ENCODE measurements at places on chromosomes 1 and 21.

- no peak for DNase-seq
Observed at GRCh38 chr1:18893120-18893519, 9.2 kb downstream of the ALDH4A1 start.

DNA sequence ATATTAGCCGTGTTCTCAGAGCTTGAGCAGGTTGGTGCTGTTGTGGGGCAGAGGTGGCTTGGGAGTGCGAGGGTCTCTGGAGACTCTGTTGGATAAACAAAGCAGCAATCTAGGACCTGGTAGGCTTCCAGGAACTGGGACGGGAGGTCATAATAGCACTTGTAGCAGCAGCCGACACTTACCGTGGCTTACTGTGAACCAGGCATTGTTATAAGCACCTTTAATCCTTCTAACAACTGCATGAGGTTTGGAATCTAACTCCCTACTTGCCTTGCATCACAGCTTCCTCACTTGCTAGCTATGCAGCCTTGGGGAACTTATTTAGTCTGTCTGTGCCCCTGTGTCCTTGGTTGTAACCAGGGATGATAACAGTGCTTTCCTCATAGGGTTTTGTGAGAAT lies 94.9 kb downstream of the NAV1 start:
- DNase-seq: no peak

- peak; percentile 66 for DNase-seq
Observed at GRCh38 chr21:38284216-38284615, 27.4 kb downstream of the KCNJ15 start.

DNA sequence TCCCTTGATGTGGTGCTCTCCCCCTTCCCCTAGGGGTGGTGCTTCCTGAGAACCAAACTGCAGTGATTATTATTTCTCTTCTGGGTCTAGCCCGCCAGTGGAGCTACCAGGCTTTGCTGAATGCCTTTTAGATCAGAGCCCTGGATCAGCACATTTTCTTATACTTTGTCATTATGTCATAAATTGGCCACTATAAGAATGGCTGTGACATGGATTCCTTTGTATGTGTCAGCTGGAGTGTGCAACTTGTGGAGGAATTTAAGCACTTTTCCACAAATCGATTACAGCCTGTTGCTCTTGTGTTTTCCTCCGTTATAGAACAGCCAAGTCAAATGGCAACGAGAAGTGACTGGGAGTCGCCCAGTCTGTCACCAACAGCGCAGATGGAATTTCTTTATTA lies 273.3 kb downstream of the DUSP10 start:
- no peak for DNase-seq

- DNase-seq: no peak
Observed at GRCh38 chr1:230581446-230582079, 60.7 kb upstream of the COG2 start.

- DNase-seq: no peak
Observed at GRCh38 chr1:11938722-11939526, 4.4 kb downstream of the PLOD1 start.

DNA sequence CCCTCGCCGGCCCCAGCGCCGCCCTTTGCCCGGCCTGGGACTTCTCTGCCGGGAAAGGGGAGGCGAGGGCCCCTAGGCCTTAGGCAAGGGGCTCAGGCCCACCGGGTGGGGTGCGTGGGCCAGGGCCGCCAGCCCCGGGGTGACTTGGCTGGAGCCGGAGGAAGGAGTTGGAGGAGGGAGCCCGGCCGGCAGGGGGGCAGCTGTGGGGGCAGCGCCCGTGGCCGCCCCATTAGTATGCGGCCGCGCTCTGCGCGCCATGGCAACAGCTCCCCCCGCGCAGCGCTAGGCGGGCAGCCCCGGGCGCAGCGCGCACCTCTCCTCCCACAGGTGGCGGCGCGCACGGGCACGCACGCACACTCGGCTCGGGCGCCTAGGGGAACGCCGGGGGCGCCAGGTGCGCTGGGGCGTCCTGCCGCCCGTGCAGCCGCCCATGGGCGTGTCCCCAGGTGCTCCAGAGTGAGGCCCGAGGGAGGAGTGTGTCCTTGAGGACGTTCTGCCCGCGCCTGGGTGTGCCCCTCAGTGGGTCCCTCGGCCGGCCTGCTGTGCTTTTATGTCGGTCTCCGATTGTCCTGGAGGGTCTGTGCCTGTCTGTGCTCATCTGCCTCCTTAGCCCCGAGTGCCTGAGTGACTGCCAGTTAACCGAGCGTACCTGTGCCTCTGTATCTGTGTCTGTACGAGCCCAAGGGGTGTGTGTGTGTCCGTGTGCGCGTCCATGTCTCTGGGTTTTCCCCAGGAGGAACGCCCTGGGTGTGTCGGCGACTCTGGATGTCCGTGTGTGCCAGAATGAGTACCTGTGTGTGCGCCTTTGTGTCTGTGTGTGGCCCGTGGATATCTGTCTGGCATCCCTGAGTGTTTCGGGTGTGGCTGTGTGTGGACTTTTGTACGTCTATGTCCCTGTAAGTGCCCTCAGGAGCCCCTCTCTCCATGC lies 38.2 kb upstream of the WASF2 start:
- peak; percentile 88 for DNase-seq

DNA sequence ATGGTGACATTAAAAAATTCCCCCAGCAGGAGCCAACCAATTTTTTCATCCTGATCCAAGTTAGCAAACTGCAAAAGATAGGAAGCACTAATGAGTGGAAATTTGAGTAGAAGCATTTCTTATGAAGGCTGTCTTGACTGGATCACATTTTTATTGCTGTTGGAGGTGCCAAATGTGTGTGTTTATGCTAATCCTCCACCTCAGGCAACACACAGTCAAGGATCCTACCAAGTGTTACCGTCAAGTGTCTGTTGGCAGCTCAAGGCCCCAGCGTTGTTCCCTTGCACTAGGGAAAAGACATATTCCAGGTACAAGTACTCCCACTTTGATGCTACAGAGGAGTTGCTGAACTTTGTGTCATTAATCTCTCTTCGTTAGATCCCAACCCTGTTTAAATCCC lies 18.3 kb downstream of the METTL18 start:
- no peak for DNase-seq

DNA sequence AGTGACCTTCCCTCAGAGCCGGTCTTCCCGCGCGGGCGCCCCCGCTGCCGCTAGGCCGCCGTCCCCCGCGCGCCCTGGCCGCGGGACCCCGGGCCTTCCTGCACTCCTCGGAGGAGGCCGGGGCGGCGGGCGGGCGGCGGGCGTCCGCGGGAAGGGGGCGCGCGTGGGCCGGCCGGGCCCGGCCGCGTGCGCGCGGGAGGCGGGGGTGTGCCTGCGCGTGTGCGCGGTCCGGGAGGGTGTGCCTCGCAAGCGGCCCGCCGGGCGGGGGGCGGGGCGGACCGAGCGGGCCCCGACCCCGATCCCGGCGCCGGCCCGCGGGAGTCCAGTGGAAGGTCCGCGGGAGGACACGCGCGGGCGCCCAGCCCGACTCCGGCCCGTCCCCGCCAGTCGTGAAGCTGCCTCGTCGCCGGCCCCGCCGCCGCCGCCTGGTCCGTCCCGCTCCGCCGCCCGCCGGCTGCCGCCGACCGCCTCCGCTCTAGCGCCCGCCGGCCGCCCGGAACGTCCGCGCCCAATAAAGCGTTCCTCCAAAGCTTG lies 438 bp downstream of the MRPS6 start:
- DNase-seq: peak; percentile 18

GRCh38 chr1:3420218-3420951 lies 34.1 kb upstream of the ARHGEF16 start:
- no peak for DNase-seq

DNA sequence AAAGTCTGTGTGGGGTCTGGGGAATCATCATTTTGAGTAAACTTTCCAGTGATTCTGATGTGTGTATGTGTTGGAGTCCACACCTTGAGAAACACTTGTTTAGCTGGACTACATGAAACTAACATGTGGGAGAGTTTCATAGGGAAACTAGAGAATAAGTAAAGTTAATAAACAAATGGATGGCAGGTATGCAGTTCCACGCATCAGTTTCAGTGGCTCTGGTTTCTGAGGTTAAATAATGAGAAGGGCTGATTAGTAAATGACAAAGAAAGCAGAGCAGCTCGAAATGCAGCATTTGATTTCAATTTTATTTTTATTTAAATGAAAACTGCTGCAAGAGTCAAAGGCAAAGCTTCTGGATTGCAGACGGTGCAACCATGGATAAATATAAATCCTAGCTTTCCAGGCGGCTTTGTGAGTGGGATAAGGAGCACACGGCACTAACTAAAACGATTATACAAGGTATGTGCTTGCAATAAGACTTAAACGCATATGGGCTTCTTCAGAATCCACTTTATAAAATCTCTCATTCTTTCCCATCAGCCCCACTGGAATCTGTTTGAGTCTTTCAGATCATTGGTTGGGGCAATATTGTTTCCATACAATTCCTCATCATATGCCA lies 310.7 kb downstream of the PLPP3 start:
- no peak for DNase-seq

GRCh38 chr1:178122283-178122682 lies 28.4 kb downstream of the RASAL2 start:
- DNase-seq: no peak

DNA sequence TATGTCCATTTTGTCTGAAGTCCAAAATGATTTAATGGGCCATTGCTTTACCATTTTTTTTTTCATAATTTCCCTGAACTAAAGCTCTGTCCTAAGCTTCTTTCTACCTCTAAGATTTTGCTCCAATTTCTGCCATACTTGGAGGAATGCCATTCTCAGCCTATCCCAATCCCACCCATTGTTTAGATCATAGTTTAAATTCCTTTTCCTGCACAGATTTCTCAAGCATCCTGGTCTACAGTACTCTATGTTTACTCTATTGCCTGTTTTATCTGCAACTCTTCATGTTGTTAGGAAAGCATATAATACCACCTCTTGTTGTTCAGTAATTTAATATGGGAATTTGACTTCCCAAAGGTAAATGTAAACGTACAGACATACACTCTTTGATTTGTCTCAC lies 30.8 kb downstream of the ADAMTS1 start:
- no peak for DNase-seq

GRCh38 chr1:78277253-78277652 lies 213.5 kb upstream of the PTGFR start:
- no peak for DNase-seq

DNA sequence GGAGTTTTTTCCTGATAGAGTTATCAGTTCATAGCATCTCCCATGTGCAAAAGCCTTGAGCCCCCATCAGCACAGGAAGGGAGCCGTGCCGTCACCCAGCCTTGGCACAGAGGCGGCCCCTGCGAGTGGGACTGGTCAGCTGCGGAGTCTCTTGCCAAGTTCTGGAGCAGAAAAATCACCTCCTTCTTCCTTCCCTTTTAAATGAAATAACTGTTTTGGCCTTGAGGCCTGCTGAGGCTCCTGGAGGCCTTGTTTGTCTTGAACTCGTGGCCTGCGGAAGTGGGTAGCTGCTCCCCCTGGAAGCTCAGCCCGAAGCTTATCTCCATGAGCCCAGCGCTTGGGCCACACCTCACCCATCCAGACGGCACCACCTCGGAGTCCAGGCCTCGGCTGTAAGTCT lies 145.7 kb upstream of the TMEM51 start:
- DNase-seq: no peak

DNA sequence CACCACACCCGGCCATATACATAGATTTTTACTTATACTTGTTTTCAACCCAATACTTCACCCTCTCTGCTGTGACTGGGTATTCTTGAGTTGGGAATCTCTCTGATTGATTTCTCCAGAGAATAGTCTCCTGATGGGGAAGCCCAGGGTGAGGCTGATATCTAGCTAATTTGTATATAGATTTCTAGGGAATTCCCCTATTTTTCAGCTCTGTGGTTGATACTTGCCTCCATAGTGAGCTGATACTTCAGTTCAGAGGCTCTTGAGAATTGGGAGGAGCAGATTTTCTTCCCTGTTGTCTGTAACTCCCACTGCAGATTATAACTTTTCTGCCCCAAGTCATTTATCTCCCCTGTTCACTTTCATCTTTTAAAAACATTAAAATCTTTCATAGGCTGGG lies 14.5 kb upstream of the SH3BGRL3 start:
- DNase-seq: no peak

DNA sequence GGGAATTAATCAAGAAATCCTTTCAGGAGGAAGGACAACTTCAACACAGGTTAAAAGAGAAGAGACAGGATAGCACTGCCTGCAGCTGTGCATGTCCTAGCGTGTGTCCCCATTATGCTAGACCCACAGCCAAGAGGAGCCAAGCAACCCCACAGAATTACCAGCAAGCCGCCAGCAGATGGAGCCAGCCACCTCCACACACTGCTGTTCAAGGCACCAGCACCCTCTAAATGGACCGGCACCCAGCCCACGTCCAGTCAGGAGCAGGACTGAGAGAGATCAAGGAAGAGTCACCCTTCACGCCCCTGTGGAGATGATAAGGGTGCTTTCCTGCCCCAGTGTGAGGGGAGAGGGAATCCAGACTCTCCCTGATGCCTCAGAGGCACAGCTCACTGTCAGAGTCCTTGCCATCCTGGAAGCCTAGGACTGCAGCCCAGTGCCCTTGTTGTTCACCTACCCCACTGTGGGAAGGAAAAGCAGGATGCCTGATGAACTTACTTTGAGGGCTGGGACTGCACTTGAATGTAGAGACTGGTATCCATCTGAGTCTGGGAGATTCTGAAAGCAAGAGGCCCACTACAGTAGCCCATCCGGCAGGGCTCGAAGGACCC lies 37.1 kb upstream of the CTTNBP2NL start:
- DNase-seq: peak; percentile 7

GRCh38 chr1:156889802-156890580 lies 3.5 kb upstream of the PEAR1 start:
- peak; percentile 49 for DNase-seq

DNA sequence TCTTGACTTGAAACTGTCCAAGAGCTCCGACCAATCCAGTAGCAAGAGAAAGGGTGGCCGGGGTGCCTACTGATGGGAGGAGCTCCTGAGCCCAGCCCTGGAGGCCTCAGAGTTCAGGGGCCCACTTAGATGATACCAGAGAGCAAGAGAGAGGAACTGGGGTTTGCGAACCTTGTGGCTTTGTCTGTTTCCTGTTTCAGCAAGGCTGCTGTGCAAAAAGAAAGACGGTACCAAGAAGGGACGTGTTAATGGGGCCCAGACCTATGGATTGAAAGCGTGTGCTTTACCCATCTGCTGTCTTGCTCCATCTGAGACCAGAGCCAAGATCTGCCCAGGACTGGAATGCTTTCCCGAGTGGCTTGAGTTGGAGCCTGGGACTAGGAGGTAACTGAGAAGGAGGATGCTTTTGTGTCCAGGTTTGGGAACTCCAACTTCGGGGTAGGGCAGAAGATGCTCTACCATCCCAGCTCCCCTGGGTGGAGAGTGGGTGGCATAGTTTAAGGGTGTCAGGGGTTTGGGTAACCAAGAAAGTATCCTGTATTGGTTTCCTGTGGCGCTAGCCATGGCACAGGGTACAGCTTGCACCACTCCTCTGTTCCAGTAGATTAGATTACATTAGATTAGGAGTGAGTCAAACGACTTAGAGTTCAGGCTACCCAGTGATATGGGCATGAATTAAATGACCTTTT lies at the start of gene TRAF3IP3:
TRAF3IP3 (plus strand) TSS at position 128 of the 689 bp plus-strand sequence. CDS start 3,987 bp downstream, outside the sequence.
- DNase-seq: no peak

- peak; percentile 29 for DNase-seq
Observed at GRCh38 chr1:65691152-65691900, 101.4 kb upstream of the PDE4B start.

- no peak for DNase-seq
Observed at GRCh38 chr1:86137436-86137835, 19.1 kb downstream of the COL24A1 start.

- no peak for DNase-seq
Observed at GRCh38 chr1:112575154-112575804, 43.7 kb downstream of the ST7L start.

GRCh38 chr1:224668984-224669383 lies 52.9 kb downstream of the CNIH3 start:
- DNase-seq: peak; percentile 48

Measured in NCI-H2029 (cell line).